BJ (cell line): ENCODE measurements at places on chromosomes 3 and 15.
A peak's percentile ranks its signal among the peaks of the same experiment; 100 is the strongest.

DNA sequence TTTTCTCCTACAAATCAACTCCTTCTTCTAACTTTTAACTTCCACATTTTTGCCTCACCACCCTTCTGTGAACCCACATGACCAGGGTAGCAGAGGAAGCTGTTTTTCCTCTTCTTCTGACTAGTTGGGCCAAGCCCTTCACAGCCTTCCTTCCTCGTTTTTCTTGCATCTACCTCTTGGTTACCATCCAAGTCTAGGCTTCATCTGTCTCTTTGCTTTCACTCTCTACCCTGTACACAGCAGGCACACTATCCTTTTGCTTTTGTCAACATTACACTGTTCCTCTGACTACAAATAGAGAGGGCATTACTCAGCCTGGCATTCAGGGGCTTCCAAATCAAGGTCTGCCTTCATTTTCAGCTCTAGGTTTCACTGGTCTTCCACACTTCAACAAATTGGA lies 22.0 kb downstream of the SLC9A9 start:
- DNase-seq = no peak

DNA sequence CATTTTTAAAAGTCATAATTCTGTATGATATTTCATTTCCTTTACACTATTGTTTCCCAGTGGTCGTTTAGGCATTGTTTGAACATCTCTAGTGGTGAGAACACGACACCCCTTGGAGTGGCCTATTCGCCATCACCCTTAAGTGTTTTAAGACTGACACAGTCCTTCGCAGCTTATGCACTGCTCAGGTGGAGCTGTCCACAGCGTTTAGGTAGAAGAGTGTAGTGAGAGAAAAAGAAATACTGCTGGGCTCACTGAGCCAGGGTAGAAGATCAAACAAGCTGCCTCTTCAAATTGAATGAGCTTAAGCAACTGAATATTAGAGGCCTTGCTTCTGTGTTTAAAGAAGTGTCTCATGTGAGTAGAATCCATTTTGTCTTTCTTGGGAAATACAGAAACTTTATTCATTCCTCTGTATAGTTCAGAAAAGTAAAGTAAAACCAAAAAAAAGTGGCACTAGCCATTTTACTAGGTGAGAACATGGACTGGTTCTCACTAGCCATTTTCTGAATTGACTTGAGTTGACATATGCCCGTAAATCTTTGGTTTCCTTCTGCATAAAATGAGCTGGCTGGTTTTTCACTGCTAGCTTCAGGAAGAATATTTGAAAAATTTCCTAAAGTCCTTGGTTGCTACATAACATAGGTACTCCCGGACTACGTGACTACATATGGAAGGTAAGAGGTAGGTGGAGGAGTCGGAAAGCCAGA lies 155.9 kb downstream of the P3H2 start:
- no peak for DNase-seq

- DNase-seq = no peak
Observed at GRCh38 chr15:55742498-55742926, 440 bp downstream of the PRTG start.

GRCh38 chr3:33035596-33035995 lies 61.4 kb downstream of the GLB1 start:
- DNase-seq = peak; percentile 4

GRCh38 chr15:56608140-56608778 lies 125.0 kb downstream of the ZNF280D start:
- no peak for DNase-seq

DNA sequence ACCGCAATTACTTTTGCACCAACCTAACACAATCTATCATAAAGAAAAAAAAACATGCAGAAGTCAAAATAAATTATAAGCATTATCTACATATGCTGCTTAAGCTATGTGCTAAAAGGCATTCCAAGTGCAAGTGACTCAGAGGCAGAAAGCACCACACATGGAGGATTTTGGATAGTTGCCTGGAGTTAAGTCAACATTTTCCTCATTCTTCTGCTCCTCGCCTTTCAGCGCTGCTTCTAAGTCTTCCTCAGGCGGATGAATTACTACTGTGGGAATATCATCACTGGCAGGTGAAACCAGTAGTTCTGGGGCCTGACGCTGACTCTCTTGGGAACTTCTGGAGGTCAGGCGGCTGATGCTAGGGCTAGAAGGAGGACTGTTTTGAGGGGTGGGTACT lies 53.1 kb downstream of the SLC4A7 start:
- peak; percentile 88 for DNase-seq

GRCh38 chr3:48402281-48402732 lies 27.6 kb downstream of the PLXNB1 start:
- DNase-seq = peak; percentile 68

GRCh38 chr15:69712991-69713390 lies 260.4 kb downstream of the RPLP1 start:
- DNase-seq = no peak

DNA sequence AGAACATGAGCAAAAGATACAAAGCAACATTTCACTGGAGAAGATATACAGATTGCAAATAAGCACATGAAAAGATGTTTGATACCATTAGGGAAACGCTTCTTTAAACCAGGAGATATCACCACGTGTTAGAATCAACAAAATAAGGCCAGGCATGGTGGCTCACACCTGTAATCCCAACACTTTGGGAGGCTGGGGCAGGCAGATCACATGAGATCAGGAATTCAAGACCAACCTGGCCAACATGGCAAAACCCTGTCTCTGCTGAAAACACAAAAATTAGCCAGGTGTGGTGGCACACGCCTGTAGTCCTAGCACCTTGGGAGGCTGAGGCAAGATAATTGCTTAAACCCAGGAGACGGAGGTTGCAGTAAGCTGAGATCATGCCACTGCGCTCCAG lies 20.5 kb upstream of the MUC20 start:
- no peak for DNase-seq

GRCh38 chr15:57305009-57305408 lies 71.3 kb upstream of the CGNL1 start:
- DNase-seq = no peak

GRCh38 chr3:186092360-186093070 lies 16.4 kb downstream of the ETV5 start:
- no peak for DNase-seq

DNA sequence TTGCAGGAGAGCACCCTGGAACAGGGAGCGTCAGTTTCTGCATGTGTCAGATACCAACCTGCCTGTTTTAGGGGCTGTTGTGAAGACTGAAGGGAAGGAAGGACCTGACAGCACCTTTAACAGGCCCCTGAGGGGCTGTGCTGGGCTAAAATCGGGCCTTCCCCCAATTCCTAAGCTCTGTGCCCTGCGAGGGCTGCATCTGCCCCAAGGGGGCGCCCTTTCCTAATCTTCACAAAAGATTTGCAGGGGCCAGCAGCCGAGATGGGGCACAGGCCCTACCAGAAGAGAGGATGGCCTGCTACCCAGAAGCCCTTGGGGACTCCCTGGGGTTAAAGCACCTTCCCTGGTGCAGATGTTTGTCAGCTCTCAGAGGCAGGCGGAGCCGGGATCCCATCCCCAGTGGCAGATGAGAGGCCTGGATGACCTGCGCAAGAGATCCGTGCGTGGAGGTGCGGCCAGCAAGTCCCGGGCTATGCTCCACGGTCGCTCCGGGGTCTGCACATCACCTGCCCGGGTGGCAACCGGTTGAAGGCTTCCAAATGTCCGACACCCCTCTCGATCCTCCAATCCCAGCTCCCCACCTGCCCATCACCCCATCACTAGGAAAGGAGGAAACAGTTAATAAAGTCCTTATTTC lies 53.6 kb downstream of the RHCG start:
- no peak for DNase-seq

DNA sequence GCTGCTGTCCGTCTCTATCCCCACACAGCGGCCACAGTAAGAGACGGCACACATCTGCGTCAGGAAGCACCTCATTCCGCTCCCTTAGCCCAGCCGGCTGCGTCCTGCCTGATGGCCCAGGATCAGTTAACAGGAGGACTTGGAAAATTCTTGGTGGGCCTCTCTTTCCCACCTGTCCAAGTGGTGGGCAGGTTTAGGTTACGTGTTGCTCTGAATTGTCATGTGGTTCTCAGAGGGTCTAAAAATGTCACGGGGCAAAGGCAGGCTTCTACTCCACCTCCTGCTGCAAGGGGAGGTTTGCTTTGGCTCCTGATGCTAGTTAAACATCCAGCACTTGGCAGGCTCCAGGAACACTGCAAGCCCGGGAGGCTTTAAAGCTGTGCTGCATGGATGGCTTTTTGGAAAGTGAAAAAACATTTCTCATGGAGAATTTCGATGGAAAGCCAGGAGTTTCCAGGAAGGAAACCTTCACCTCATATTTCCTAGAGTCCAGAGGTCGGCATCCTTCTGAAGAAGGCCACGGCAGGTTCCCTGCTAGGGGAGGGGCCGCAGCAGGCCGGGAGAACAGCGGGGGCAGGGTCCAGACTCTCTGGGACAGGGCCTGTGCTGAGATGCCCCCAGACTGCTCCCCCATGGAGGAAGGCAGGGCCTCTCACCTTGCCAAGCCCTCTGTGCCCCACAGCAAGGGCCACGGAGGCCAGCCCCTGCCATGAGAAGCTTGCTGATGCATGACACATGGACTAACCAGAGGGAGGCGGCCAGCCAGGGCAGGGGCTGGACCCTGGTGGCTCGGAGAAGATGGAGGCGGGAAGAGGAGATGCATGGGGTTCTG lies 10.8 kb downstream of the CTSH start:
- DNase-seq = no peak

GRCh38 chr3:128480717-128481437 lies 12.1 kb downstream of the GATA2 start:
- DNase-seq = no peak

GRCh38 chr3:101072300-101072699 lies 79.1 kb upstream of the ABI3BP start:
- no peak for DNase-seq

- DNase-seq = no peak
Observed at GRCh38 chr3:713006-713621, 379.7 kb upstream of the CNTN6 start.

DNA sequence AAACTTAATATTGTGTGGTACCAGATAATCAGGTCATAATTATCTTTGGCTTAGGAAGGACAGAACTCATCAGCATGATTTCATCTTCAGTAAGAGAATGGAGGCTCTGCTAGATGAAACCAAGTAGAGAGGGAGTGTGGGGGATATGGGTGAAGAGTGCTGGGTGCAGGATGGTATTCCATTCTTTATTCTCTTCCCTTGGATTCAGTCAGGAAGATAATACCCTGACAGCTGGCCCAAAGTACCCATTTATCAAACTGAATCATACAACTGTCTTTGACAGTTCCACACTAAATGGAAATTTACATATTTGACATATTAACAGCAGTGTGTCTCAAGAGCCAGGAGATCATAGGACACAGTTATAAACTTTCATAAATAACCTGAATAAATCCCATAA lies 44.7 kb downstream of the GOLIM4 start:
- DNase-seq = no peak

DNA sequence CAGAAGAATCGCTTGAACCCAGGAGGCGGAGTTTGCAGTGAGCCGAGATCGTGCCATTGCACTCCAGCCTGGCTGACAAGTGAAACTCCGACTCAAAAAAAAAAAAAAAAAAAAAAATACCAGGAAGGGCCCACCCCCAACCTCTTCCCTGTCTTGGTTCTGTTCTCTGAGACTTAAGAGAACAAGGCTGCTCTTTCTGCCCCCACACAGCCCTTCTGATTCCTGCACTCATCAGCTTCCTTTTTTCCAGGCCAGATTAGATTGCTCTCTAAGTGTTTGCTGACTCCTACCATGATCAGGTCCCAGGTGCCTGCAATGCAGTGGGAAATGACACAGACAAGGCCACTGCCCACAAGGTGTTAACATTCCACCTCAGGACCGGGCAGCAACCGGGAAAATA lies 13.0 kb downstream of the TMEM44 start:
- no peak for DNase-seq

- no peak for DNase-seq
Observed at GRCh38 chr15:66408675-66409282, 22.1 kb downstream of the MAP2K1 start.

DNA sequence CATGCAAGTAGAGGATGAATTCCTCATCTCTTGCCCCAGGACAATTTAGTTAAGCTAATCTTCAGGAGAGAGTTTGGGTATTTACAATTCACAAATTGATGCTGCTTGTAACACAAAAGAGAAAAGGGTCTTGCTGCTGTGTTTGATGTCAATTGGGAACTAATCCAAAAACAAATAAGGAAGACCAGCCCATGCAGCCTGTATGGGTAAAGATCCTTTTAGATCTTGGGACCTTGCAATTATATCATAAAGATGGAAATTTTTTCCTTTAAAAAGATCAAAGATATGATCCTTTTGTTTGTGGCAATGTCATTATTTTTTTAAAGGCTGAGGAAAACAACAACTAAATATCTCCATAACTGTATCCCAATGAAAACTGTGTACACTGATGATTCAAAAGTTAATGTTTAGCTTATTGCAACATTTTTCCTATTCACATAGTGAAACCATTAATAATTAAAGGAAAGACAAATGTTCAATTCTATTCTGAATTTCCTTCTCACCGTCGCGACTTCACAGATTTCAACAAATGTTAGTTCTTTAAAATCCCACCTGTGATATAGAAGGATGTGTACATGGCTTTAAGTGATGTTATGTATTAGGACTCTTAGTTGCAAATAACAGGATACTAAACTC lies 40.2 kb downstream of the TMEM212 start:
- DNase-seq = no peak

GRCh38 chr3:112038863-112039262 lies 4.3 kb downstream of the TMPRSS7 start:
- DNase-seq = no peak

DNA sequence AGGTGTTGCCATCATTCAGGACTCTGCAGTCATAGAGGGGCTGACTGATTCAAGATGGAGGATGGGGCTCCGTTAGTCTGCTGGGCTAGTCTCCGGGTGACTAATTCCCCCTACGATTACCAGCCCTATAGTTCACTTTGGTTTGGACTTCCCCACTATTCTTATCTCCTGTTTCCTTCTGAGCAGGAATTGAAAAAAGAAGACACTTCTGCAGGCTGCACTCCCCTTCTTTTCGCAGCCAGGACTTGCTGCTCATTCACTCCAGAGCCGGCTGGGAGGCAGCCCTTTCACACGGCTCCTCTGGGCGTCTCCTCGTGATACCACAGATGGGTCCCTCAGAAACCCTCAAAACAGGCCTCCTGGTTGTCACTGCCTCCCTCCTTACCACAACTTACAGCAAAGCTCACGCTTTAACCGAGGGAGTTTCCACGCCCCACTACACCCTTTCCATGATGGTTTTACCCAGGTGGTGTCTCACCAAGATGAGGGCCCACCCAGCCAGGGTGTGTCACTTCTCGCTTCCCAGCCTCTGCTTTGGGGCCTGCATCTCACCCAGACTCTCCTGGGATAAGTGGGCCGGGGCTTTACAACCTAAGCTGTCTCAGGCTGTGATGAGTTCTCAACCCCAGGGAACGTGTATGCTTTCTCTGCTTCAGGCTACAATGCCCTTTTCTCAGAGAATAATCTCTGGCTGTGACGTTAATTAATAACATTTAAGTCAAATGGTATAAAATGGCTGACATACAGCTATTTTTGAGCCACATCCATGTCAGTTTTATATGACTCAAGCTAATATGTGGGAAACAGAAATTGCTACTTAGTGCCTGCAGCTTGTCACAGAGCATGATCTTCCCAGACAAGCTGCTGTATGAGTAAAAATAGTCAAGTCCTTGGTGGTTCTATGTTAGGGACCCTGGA lies 11.9 kb downstream of the CX3CR1 start:
- DNase-seq = no peak

- DNase-seq = no peak
Observed at GRCh38 chr3:195001261-195001660, 269.7 kb downstream of the XXYLT1 start.

GRCh38 chr3:157119369-157119951 lies 40.5 kb downstream of the CCNL1 start:
- DNase-seq = no peak

- DNase-seq = no peak
Observed at GRCh38 chr3:181919375-181919774, 207.7 kb downstream of the SOX2 start.
